Activated CD4-positive, alpha-beta T cell treated with anti-CD3 and anti-CD28 coated beads, Interleukin-2, amount 10 ng/mL, durations not matched to agents 7 days and 5 days (primary cell): ENCODE measurements at places on chromosomes 5 and 9. TPM values are rescaled to one million over a fixed set of nuclear protein-coding genes. Genes with fewer than 3 reads are reported as not detected.
A peak's percentile ranks its signal among the peaks of the same experiment; 100 is the strongest.

GRCh38 chr5:24633715-24634325, 11.0 kb downstream of the CDH10 start:
- no peak overlapping the region for H3K4me3 ChIP-seq
- peak; percentile 7 for DNase-seq
- no peak overlapping the region for H3K27ac ChIP-seq
- H3K36me3 ChIP-seq: no peaks in the 10 kb centered on the region
- no peaks in the 10 kb centered on the region for H3K4me1 ChIP-seq

Gene MRPS2
- total RNA-seq: 28.0 TPM

DNA sequence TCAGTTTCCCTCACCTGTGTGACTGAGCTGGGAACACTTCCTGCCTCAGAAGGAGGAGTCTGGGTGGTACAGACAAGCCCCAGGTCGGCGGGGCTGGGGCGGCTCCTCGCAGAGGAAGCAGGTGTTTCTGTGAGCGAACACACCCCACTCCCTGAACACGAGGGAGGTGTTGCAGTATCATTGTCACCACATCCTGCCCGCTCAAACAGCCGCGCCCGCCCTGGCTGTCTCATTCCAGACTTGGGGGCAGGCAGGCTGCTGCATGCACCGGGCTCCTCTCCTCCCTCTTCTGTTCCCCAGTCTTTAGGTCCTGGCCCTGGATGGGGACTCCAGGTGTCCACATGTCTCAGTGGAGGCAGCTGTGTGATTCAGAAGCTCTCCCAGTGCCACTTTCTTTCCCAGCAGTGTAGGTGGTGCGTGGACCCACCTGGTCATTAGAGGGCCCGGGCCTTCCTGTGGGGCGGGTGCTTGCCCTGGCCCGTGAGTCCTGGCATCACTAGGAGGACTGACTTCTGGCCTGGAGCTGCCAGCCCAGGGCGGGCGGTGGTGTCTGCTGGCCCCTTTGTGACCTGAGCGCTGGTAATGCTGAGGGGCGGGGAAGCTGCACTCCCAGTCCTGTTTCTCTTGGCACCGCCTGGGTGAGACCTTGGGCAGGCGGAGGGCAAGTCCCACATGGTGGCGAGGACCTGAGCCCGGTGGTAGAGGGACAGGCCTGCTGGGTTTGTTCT, 18.3 kb upstream of the PHYHD1 start:
- no peaks in the 10 kb centered on the region for H3K27me3 ChIP-seq
- peak overlapping the region; percentile 74 for H3K4me3 ChIP-seq
- H3K36me3 ChIP-seq: peaks cover 43% of the 10 kb centered on the region
- H3K27ac ChIP-seq: peak overlapping the region; percentile 97
- H3K4me1 ChIP-seq: peaks cover 87% of the 10 kb centered on the region
- peak; percentile 94 for DNase-seq

Gene C9
- not detected for total RNA-seq

Gene SLC25A2
- 0.52 TPM for total RNA-seq

DNA sequence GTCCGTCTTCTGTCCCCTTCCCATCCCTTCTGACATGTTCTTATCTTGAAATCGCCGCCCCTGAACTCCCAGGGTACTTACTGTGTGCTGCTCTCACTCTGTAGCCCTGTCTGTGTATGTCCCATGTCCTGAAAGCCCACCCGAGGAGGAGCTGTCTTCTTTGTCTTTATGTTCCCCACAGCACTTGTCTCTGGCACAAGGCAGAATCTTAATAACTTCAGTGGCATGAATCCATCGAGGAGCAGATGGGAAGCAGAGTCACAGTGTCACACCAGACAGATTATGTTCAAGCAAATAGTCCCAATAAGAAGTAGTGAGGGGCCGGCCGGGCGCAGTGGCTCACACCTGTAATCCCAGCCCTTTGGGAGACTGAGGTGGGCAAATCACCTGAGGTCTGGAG, 29.7 kb upstream of the LTC4S start:
- DNase-seq: no peak
- no peaks in the 10 kb centered on the region for H3K27me3 ChIP-seq
- no peak overlapping the region for H3K4me3 ChIP-seq
- H3K27ac ChIP-seq: no peak overlapping the region

- DNase-seq: no peak
- no peaks in the 10 kb centered on the region for H3K4me1 ChIP-seq
- H3K27ac ChIP-seq: no peak overlapping the region
- H3K36me3 ChIP-seq: no peaks in the 10 kb centered on the region
Observed at GRCh38 chr5:1842004-1842819, 40.5 kb downstream of the IRX4 start.

Gene NR6A1
- 0.10 TPM for total RNA-seq

Gene PCDHB12
- total RNA-seq: not detected

- no peak for DNase-seq
- no peak overlapping the region for H3K4me3 ChIP-seq
- peaks cover 6% of the 10 kb centered on the region for H3K27me3 ChIP-seq
- no peak overlapping the region for H3K27ac ChIP-seq
- H3K36me3 ChIP-seq: no peaks in the 10 kb centered on the region
- peaks cover 19% of the 10 kb centered on the region for H3K4me1 ChIP-seq
Observed at GRCh38 chr5:136034984-136035383, 6.2 kb downstream of the TGFBI start.

- H3K4me3 ChIP-seq: no peak overlapping the region
- H3K4me1 ChIP-seq: no peaks in the 10 kb centered on the region
- DNase-seq: no peak
Observed at GRCh38 chr5:171578049-171578828, 158.8 kb downstream of the FGF18 start.

DNA sequence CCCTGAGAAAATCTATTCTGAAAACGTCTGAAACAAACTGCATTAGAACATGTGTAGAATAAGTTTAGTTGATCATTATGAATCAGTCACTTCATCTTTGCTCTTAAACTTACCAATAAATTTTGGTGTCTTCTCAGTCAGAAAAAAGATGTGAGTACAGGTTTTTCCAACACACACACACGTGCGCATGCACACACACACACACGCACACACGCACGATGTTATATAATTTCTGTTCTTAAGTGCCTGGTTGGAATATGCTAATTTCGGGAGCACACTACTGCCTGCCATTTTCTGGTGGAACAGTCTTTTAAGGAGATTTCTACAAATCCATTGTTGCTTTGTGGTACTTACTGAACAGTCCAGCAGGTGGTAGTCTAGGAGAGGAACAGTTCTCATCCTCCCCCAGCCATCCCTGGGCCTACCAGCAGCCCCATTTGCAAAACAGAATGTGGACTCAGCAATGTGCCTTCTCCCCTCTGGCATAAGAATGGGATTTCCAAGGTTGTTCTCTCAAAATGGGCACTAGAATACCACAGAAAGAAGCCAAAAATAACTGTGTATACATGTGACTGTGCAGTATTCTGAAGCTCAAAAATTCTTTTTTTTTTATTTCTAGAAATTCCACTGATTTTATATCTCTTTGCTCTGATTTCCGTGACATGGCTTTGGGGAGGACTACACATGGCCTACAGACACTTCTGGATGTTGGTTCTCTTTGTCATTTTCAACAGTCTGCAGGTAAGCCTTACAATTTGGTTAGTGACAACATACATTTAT, 281.3 kb downstream of the ARRDC3 start:
- no peaks in the 10 kb centered on the region for H3K36me3 ChIP-seq
- no peak overlapping the region for H3K27ac ChIP-seq
- H3K4me3 ChIP-seq: no peak overlapping the region
- peaks cover 13% of the 10 kb centered on the region for H3K27me3 ChIP-seq

- DNase-seq: no peak
- no peaks in the 10 kb centered on the region for H3K4me1 ChIP-seq
- H3K27ac ChIP-seq: no peak overlapping the region
- H3K4me3 ChIP-seq: no peak overlapping the region
- no peaks in the 10 kb centered on the region for H3K36me3 ChIP-seq
Observed at GRCh38 chr5:9288234-9288633, 257.6 kb downstream of the SEMA5A start.

- peak; percentile 53 for DNase-seq
- H3K27ac ChIP-seq: peak overlapping the region; percentile 88
- peak overlapping the region; percentile 20 for H3K4me3 ChIP-seq
- peaks cover 14% of the 10 kb centered on the region for H3K36me3 ChIP-seq
Observed at GRCh38 chr9:91071184-91071990, 269.8 kb downstream of the SYK start.

Gene IL5
- total RNA-seq: 0.25 TPM

DNA sequence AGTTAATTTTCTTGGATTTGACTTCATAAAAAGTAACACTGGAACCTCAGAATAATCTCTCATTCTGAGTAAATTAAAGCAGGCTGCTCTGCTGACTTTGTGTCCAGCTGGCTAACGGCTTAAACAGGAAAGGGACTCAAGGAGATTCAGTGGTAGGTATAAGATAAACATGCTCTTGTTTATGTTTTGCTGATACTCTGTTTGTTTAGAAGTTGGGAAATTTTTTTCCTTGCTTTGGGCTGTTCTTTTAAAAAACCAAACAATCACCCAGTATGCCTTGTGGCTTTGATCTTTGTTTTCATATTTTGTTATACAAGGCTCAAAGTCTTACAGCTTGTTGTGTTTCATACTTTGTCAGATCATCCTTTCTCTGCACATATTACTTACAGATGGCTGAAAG, 237.6 kb upstream of the RIOK2 start:
- H3K27ac ChIP-seq: no peak overlapping the region
- no peaks in the 10 kb centered on the region for H3K4me1 ChIP-seq
- no peak for DNase-seq
- H3K4me3 ChIP-seq: no peak overlapping the region

GRCh38 chr5:143573568-143574170, 170.2 kb upstream of the NR3C1 start:
- no peaks in the 10 kb centered on the region for H3K36me3 ChIP-seq
- no peak overlapping the region for H3K27ac ChIP-seq
- H3K27me3 ChIP-seq: no peaks in the 10 kb centered on the region
- H3K4me3 ChIP-seq: no peak overlapping the region

DNA sequence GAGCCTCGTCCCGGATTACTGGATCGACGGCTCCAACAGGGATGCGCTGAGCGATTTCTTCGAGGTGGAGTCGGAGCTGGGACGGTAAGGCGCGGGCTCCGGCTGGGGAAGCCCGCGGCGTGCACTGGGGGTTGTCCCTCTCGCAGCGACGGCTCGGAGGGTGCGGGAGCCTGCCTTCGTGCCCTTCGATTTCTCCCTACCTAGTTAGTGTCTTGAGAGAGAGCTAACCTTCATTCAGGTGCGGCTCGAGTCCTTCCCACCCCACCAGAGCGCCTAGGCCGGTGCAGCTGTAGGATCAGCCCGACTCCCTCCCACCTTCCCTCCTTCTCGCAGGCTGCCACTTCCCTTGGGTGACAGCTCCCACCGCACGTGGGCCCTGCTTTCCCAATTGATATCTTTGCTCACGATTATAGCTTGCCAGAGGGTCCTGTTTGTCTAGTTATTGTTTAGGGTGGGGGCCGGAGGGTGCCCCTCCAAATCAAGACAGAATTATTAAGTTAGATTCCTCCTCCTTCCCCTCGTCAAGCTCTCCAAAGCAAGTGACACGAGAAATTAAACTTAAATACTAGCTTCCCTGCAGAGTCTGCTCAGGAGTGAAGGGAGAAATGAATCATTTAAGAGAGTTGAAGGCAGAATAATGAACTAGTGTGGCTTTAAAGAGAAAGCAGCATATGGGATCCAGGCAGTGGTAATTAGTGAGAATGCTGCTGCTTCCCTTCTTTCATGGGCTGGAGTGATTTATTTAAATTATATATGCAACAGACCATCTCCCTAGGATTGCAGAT, 569 bp downstream of the CAMK4 start:
- H3K4me1 ChIP-seq: peaks cover 36% of the 10 kb centered on the region
- no peak for DNase-seq
- H3K27me3 ChIP-seq: no peaks in the 10 kb centered on the region
- H3K36me3 ChIP-seq: peaks cover 41% of the 10 kb centered on the region

- no peak for DNase-seq
- no peak overlapping the region for H3K4me3 ChIP-seq
- peaks cover 1% of the 10 kb centered on the region for H3K36me3 ChIP-seq
- H3K27ac ChIP-seq: no peak overlapping the region
- no peaks in the 10 kb centered on the region for H3K4me1 ChIP-seq
- H3K27me3 ChIP-seq: no peaks in the 10 kb centered on the region
Observed at GRCh38 chr9:125847735-125848134, 100.6 kb downstream of the PBX3 start.

DNA sequence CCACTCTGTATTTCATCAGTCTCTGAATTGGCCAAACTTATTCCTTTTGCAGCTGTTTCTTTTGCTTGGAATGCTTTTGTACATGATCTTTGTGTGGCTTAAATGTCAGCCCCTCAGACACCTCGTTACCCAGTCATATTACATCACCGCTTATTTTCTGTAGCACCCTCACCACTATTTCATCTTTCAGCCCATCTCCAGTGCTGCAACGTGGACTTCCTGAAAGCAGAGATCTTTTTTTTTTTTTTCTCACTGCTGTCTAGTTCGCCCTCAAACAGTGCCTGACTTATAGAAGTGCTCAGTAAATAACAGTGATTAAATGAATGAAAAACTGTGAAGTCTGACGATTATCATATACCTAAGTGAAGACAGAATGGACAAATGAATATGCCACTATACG, 835 bp downstream of the SRA1 start:
- no peaks in the 10 kb centered on the region for H3K27me3 ChIP-seq
- peaks cover 47% of the 10 kb centered on the region for H3K36me3 ChIP-seq
- peaks cover 53% of the 10 kb centered on the region for H3K4me1 ChIP-seq
- peak overlapping the region; percentile 73 for H3K4me3 ChIP-seq
- peak overlapping the region; percentile 90 for H3K27ac ChIP-seq
- no peak for DNase-seq

Gene PDE8B
- 0.25 TPM for total RNA-seq

- no peaks in the 10 kb centered on the region for H3K27me3 ChIP-seq
- H3K4me1 ChIP-seq: no peaks in the 10 kb centered on the region
- no peak overlapping the region for H3K4me3 ChIP-seq
- peaks cover 10% of the 10 kb centered on the region for H3K36me3 ChIP-seq
Observed at GRCh38 chr9:37239224-37239859, 119.0 kb downstream of the ZCCHC7 start.

DNA sequence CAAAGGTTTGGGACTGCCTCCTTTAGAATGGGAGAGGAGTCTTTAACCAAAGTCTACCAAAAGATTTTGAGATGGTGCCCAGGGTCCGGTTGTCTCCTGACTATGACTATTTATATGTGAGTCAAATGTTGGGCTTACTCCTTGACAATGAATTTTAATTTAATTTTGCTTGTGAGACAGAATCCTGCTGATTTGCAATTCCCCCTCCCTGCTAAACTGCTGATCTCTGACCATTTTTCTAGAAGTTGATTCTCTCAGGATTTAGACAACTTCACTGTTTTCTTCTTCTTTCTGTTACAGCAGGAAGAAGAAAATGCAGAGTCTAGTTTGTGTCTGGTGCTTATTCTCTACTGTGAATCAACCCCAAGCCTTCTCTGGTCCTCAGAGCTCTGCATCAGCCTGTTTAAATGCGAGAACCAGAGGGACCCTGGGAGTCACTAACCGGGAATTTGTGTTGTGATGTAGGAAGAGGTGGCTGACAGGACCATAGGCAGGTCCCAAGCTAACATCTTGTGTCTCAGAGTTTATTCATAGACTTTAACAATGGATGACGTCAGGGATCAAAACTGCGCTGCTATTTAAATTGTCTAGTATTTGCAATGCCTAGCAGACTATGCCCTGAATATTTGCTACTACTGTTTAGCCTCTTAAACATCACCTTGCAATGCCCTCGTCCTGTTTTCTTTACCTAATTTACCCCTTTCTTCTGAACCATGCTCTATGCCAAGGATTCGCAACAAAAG, 124.0 kb upstream of the TAF11L2 start:
- H3K36me3 ChIP-seq: no peaks in the 10 kb centered on the region

GRCh38 chr5:147920420-147921030, 14.2 kb upstream of the C5orf46 start:
- no peak overlapping the region for H3K27ac ChIP-seq
- H3K4me1 ChIP-seq: no peaks in the 10 kb centered on the region
- no peak for DNase-seq
- H3K4me3 ChIP-seq: no peak overlapping the region
- H3K36me3 ChIP-seq: no peaks in the 10 kb centered on the region
